NCI-H1092 (cell line): ENCODE measurements at places on chromosomes 5 and 9.

DNA sequence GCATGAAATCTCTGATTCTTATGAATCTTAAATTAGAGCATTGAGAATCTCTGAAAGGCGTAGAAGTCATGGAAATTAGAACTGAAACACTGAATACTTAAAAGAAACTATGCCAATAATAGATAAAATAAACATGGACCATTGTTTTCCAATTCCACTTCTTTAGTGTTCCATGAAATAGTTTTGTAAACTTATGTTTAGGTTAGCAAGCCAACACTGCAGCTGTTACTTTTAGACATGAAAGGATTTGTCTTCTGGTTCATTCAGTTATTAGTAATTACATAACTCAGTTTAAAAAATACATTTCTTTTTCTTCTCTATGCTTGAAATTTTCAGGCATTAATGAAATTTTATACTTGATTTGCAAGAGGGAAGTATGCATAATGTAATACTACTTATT, 733.4 kb upstream of the NUDT12 start:
- no peak for DNase-seq

DNA sequence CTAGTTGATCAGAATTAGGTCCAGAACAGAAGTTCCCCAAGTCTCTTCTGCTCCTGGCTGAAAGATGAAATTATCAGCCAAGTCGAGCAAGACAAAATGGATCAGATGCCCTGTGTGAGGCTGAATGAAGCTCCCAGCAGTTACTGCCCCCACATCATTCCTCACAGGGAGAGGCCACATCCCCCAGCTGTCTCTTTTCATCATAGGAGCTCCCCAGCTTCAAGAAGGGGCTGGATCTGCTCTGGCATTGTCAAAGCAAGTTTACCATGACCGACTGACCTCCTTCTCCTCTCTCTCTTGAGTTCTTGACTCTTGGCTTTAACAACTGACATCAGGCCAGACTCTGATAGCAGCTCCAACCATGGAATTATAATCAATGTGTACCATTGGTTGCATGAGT, 133.3 kb upstream of the RAD23B start:
- DNase-seq, result no peak

GRCh38 chr5:152329761-152330283, 75.3 kb downstream of the NMUR2 start:
- no peak for DNase-seq

- DNase-seq, result no peak
Measured at GRCh38 chr5:60718166-60718892, 18.4 kb upstream of the DEPDC1B start.

DNA sequence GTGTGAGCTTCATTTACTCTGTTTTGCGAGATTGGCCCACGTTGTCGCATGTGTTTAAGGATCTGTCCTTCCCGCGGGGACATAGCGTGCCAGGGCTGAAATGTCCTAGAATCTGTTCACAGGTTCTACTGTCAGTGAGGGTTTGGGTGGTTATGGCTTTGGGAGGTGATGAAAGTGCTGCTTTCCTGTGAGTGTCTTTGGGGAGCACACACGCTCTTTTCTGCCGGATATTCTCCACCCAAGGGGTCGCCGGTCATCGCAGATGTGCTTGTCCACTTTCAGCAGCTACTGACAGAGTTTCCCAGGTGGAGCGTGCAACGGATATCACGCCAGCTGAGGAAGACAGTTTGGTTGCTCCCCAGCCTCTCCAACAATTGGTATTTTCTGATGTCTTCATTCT, 32.1 kb downstream of the PROP1 start:
- DNase-seq, result no peak

- DNase-seq, result no peak
Measured at GRCh38 chr5:150157168-150157567, 1.5 kb upstream of the PDGFRB start.

DNA sequence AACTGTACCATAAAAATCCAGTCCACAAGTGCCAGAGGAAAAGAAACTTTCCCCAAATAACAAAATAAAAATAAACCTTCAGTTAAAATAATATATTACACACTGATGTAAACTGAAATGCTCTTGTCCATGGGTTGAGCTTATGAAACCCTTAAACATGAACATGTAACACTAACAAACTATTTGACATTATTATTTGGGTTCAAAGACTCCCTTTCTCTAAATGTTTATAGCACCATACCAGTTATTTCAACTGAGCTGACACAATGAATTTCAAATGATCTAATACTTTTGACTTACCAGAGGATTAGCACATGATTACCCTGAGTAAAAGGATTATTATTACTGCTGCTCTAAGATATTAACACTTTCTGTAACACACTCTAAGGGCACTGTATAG, 251.1 kb downstream of the BNC2 start:
- DNase-seq, result no peak

DNA sequence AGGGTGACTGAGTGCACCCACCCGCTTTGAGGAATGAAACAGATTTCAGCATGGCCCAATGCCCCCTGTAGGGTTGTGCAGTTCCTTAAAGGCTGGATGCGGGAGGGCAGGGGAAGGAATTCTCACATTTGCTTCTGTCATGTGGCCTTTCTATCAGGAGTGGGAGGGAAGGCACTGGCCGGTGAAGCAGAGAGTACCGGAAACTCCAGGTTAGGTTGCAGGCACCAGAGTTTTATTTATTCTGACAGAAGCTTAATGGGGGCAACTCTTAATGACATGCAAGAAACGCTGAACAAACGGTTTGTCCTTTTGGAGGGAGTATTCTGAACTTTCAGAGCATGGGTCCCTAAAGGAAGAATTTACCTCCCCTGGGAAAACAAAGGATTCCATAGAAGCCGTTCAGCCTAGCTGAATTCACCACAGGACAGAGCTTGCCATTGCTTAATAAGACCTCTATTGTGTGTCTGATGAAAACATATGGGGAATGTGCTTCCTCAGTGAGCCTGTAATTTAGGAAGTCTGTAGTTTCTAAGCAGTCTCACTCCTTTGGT, 44.1 kb upstream of the EQTN start:
- no peak for DNase-seq

DNA sequence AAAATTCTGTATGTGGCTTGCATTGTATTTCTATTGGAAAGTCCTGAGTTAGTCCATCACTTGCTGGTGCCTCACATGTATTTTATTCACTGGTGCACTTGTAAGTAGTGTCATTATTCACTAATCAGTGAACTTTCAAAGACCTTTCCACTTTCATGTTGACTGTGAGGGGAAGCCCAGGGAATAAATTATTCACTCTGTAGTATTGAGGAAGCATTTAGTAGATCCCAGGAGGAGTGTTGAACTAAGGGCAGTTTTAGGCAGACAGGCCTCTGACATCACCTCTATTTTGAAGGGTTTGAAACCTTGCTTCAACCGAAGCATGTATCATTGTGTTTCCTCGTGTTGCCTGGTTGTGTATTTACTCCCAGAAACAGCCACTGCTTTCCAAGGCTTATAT, 705.4 kb upstream of the RIOK2 start:
- DNase-seq, result no peak

DNA sequence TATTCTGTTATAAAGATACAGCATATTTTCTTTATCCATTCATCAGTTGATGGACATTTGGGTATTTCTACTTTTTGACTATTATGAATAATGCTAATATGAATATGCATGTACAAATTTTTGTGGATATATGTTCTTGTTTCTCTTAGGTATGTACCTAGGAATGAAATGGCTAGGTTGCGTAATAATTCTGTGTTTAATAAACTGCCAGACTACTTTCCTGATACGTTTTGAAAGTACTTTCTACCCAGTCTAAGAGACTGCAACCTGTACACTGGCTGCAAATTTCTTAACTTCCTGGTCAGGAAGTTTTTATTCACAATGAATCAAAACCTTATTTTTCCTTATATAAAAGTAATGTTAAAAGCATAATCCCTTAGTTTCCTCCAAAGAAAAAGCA, 93.9 kb upstream of the STARD4 start:
- DNase-seq, result no peak

DNA sequence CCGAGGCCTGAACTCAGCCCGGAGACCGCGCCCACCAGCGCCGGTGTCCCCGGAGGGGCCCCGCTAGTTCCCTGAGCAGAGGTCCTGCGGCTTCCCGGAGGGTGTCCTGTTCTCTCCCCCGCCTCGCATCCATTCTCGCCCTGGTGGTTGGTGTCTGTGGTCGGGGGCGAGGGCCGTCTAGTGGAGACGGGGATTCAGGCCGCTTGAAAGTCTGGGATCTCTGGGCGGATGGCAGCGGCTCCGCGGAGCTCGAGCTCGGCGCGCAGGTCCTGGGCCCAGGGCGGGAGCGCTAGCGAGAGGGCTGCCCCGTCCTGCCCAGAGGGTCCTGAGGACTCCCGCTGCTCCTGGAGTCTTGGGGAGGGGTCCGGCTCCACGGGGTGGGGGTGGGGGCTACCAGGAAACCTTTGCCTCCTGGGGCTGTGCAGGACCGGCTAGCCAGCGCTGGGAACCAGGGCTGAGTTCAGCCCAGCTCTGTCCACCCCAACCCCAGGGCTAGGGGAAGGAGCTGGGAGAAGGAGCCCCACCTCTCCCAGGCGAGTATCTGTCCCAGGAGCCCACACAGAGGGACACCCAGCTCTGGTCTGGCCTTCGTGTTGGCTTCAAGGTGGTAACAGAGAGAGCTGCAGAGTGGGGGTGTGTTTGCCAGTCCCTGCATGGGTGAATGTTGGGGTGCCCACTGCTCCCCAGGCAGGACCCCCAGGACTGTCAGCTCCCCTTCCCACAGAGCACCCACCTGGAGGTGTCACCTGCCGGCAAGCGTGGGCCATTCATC, 4.0 kb downstream of the TOR4A start:
- DNase-seq, result no peak

DNA sequence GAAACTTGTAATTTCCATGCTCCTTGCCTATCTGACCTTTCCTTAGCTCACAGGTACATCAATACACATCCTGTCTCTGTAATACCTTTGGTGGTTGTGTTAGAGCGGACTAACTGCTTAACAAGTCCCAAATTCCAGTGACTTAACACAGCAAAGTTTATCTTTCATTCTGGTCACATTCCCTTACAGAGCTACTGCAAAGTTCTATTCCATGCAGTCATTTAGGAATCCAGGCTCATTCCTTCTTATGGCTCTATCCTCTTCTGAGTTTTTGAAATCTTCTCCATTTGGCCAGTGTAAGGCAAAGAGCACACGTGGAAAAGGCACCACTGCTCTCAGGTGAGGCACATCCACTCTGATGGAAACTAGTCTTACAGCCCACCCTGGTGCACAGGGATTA, 238.6 kb upstream of the ANKRD55 start:
- DNase-seq, result no peak

DNA sequence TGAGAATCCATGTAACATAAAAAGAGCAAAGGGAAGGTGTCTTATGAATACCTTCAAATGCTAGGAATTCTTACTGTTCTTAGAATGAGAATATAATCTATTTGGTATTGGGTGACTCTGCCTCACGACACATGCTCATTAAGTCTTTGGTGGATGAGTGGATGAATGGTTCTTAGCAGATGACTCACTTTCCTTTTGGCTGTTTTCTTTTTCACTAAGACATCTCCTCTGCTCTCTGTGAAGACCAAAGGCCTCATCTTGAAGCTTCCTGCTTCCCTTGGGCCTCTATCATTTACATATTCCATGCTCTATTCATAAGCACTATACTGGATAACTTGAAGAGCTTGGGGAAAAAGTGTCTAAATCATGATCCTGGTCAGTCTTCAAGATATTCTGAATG, 468.1 kb downstream of the SPATA31D1 start:
- DNase-seq, result no peak

DNA sequence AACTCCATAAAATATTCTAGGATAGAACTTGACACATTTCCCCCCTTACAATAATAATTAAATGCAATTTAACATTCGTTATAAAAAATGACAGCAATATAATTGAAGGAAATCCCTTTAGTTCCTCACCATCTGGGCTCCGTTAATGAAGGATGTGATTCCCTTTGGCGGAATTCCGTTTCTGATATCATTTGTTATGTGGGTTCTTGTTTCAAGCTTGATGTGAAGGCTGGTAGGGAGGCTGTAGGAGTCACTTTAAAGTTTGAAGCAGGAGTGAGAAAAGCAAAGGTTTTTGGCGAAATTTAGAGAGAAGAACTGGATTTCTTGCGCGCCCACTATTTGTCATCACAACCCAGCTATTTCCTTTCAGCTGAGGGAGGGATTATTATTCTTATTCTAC, 4.0 kb downstream of the RGS7BP start:
- DNase-seq, result no peak

GRCh38 chr5:17426104-17426749, 71.8 kb upstream of the TAF11L2 start:
- DNase-seq, result no peak

- DNase-seq, result no peak
Measured at GRCh38 chr5:80417973-80418372, 10.1 kb downstream of the ZFYVE16 start.

- no peak for DNase-seq
Measured at GRCh38 chr5:98425640-98426039, 347.8 kb upstream of the RGMB start.

DNA sequence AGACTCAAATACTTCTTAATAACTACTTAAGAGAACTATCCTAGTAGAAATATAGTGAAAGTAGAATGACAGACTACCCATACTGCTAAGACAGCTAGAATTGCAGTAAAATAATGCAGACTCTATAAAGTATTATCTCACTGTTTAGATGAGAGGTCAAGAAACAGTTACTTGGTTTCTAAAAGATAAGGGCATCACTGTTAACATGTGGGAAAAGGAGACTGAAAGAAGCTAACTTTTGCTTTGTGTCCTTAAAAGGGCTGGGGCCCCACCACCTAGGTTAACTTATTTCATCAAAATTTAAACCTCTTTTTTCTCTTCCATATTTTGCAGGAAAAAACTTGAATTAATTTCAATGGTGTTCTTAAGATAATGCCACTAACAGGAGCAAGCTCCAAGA, 204.3 kb downstream of the CNTLN start:
- DNase-seq, result no peak

DNA sequence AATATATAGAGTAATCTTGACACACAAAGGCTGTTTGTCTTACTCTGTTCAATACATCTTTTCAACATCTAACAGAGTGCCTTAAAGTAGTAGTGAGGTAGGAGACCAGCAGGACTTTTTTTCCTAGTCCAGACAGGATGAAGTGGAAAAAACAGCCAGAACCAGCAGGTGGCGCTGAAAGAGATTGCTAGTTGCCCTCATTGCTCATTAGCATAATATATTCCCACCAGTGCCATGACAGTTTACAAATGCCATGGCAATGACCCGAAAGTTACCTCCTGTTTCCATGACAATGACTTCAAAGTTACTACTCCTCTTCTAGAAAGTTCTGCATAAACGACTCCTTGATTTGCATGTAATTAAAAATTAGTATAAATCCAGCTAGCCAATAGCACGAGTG, 387.4 kb downstream of the ACTL7B start:
- DNase-seq, result no peak

GRCh38 chr5:135567661-135568060, 11.1 kb downstream of the CXCL14 start:
- no peak for DNase-seq

- no peak for DNase-seq
Measured at GRCh38 chr5:33338336-33339110, 102.2 kb upstream of the TARS1 start.

DNA sequence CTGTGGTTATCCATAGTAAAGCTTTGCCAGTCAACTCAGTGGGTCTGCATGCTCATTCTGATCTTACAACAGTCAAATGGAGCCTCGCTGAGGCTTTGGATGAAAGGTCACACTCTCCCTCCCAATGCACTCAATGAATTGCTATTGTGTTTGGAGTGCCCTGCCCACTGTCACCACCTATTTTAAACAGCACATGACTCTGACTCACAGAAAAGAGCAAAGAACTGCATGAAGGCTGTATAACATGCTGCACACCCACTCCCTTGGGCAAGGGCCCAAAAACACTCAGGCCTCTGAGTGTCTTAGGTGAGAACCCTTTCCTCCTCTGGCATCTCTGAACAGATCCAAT, 118.7 kb upstream of the CCDC112 start:
- DNase-seq, result no peak
